ENCODE measurements at places on chromosomes 13 and 19.

DNA sequence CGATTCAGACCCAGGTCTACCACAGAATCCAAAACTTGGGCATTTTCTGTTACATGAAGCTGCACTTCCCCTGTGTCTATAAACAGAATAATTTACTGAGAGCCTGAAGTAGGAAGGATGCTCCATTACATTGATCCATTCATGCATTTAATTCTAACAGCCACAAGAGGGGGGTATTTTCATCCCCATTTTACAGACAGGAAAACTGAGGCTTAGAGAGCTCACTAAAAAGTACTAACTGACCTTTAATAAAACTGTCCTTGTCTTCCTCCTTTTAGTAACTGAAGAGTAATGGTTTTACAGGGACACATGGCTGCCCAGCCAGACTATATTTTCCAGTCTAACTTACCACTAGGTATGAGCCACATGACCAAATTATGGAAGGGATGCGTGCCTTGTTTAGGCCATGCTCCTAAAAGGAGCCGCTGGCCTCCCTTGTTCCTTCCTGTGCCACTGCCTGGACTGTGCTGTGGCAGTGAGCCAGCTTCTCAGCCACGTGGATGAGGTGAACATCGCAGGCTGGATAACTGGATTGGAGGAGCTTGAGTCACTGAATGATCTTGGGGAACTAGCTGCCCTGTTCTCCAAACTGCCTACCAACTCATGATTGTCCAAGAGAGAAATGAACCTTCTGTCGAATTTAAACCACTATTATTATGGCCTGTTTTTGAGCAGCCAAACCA lies 108.3 kb downstream of the DOCK9 start:
- DNase-seq, result no peak

- DNase-seq, result no peak
These were observed 486.5 kb downstream of the COG6 start for GRCh38 chr13:40141859-40142555.

DNA sequence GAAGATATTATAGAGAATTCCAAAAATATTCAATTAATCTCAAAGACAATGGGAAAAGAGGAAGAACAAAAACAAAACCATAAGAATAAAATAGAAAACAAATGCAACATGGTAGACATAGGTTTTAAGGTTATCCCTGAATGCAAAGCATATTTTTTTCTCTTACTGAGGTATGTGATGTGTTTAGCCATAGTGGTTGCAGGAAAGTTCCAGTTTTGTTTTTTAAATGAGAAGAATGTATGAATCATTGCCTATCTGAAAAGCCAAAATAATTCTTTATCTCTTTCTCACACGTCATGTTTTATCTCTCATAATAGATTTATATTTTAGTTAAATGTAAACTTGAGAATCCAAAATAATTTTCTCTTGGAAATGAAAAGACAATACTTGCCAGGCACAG lies 2591.7 kb upstream of the PCDH20 start:
- DNase-seq, result no peak

DNA sequence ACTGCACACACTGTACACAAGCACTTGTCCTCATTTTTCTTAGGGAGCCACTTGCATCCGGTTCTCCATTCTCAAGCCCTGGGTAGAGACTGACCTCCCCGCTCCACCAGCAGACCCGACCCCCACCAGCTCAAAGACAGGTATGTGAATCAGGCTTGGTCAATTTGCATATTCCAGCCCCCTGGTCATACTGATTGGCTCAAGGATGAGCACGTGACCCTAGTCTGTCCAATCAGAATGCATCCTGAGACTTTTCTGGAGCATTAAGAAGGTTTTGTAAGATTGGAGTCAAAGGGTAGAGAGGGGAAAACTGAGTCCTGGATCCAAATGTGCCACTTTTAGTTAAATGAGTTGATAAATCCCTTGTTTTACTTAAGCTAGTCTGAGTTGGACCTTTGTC lies 34.1 kb downstream of the NOTCH3 start:
- DNase-seq, result no peak

GRCh38 chr13:25979371-25979770 lies 72.4 kb downstream of the SHISA2 start:
- no peak for DNase-seq

- no peak for DNase-seq
These were observed 19.0 kb upstream of the PLPP2 start for GRCh38 chr19:310141-310651.

GRCh38 chr13:72205773-72206172 lies 338.8 kb upstream of the DACH1 start:
- DNase-seq, result no peak

GRCh38 chr13:98444381-98444780 lies 132.5 kb downstream of the STK24 start:
- no peak for DNase-seq

GRCh38 chr13:110047496-110047895 lies 259.5 kb downstream of the COL4A1 start:
- no peak for DNase-seq

DNA sequence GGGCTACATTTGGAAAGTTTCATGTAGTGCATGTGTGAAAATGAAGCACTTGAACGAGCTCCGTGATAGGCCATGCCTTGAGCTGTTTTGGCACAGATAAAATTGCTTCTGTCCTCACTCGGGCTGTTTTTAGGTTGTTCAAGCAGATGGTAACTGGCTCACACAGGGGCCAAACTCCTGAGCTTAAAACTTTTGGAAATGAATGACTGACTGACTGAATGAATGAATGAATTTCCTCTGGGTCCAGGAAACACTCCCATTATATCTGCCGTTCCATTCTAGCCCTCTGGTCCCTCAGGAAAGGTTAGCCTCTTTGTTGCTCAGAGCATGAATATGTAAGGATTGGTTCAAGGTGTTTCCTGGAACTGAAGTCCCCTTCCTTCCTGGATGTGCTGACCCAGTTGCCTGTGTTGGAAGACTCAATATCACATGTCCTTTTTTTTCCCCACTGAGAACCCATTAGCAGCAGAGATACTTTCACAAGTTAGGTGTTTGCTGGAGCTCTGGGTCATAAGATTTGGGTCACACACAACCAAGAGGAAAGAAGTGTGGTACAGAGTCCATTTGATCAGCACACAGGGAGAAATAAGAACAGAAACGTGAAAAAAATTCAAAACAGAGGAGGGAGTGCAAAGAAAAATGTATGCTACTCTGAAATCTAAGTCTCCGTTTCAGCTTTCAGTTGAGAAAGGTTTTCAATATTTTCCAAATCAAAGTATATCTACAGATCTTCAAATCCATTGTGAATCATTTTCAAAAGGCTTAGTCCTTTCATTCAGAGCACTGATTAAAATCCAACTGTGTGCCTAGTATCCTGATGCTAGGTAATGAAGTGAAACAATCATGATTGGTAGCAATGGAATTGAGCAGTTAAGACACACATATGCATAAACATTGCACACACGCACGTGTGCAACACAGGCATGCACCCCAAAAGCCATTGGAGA lies 18.9 kb downstream of the MBNL2 start:
- no peak for DNase-seq

GRCh38 chr13:61029064-61029463 lies 386.6 kb downstream of the PCDH20 start:
- no peak for DNase-seq

DNA sequence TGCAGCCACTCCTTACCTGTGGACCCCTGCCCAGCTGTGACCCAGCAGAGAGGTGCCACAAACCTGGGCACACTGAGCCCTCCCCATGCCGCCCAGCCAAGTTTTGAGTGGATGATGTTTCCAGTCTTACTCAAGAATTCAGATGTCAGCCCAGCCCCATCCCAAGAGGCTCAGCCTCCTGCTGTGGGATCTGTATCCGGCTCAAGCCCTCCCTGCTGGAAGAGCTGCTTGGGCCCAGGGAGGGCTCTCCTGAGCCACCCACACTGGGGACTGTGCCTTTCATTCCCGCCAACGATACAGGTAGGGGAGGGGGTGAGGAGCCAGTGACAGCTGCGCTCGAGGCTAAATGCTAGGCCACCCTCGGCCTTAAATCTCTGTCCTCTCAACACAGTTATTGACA lies 5.9 kb upstream of the SLC7A9 start:
- no peak for DNase-seq

GRCh38 chr13:97911311-97912138 lies 42.0 kb upstream of the IPO5 start:
- DNase-seq, result no peak

- no peak for DNase-seq
These were observed 13.9 kb upstream of the MKNK2 start for GRCh38 chr19:2064788-2065524.

GRCh38 chr13:52164989-52165388 lies 5.6 kb upstream of the NEK3 start:
- DNase-seq, result no peak

- no peak for DNase-seq
These were observed 525.6 kb downstream of the DCT start for GRCh38 chr13:93953841-93954240.

- no peak for DNase-seq
These were observed 933.7 kb upstream of the SLITRK5 start for GRCh38 chr13:86737334-86737932.

Data from stimulated activated CD8-positive, alpha-beta memory T cell treated with anti-CD3 and anti-CD28 coated beads, Interleukin-4, amount 100 ng/mL, for 4 hours (primary cell).